ENCODE measurements at places on chromosomes 4 and X.

DNA sequence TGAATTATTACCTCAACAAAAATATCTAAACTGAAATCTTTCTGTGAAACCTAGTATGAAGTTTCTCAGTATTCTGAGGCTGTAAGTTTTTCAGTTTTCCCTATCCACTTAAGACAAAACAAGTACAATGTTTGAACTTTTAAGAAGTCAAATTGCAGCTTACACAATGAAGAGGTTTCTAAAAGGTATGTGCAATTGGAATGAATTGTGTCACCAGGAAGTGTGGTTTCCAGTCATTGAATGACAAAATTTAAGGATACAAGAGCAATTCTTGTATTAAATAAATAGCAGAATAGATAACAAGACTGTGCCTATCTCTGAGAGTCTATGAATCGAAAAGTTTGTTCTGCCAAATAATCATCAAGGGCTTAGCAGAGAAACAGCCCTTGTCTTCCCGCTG, 207.3 kb downstream of the ANKRD50 start:
- DNase-seq: no peak
- no peak overlapping the region for H3K27ac ChIP-seq
- no peaks in the 10 kb centered on the region for H3K27me3 ChIP-seq
- no peaks in the 10 kb centered on the region for H3K36me3 ChIP-seq
- H3K4me3 ChIP-seq: no peak overlapping the region

DNA sequence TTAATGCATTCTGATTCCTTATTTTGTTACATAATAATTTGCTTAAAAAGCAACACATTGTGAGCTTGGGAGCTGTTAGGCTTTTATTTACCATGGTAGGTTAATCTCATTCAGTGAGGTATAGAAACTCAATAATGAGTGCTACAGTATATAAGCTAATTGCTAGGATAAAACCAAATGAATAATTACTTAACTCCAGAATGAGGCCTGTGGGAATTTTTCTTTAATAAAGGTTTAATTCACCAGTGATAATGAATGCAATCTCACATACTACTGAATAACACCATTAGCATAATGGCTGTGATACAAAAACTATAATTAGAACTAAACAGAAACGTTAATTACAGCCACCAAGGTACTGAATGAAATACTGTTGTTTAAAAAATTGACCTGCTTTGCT, 326.3 kb downstream of the IQCM start:
- H3K27me3 ChIP-seq: no peaks in the 10 kb centered on the region
- no peak overlapping the region for H3K27ac ChIP-seq
- no peak for DNase-seq
- H3K4me3 ChIP-seq: no peak overlapping the region
- H3K36me3 ChIP-seq: no peaks in the 10 kb centered on the region

DNA sequence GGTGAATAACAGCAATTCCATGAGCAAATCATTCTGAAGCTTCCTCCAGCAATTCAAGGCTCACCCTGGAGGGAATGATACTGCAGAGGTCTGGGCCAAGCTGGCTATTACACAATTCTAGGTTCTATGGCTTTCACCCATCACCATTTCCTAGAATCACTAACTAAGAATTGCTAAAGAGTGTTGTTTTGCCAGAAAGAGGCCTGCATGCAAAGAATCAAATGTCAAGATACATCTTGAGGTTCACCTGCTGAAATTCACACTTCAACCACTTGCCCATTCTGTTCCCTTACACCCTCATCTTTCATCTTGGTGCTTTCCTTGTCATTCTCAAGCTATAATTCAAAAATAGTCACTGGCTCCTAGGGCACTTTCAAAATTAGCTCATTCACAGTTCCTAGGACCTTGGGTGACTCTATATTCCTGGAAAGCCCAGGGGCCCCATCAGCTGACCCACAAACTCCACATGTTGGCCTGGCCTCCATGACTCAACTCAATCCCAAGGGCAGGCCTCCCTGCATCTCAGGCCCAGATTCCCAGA, 7.0 kb downstream of the APBB2 start:
- H3K36me3 ChIP-seq: no peaks in the 10 kb centered on the region
- no peak overlapping the region for H3K27ac ChIP-seq
- DNase-seq: no peak
- no peaks in the 10 kb centered on the region for H3K4me1 ChIP-seq
- H3K27me3 ChIP-seq: peaks cover 10% of the 10 kb centered on the region

DNA sequence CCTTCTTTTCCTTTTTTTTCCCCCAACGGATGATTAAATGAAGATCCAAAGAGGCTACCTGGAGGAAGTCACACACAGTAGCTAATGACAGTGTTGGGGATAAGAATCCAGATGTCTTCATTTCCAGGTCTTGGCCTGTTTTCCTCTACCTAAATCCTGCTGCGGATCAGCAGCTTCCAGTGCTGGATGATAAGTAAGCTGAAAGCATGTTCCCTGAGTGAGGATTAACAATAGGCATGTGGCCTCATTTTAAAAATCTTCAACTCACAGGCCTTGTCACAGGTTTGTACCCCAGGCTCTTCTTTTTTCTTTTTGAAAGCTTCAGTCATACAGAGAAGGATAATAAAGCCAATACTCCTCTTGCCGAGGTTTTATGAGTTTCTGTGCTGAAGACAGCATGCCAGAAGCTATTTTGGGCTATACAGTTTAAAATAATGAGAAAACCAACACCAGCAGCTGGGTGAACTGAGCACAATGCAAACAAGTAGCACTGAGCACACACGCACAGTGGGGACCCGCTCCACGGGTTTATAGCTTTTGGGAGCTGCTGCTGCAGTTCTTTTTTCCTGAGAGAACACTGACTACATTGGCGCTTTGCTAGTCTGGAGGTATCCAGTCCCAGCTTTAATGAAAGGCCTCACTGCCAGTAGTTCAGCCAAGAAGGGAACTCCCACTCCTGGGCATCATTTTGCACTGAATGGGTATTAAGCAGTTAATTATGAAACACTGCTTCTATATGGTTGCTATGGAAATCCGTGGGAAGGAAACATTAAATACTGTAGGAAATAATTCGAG, 184.2 kb upstream of the CTSO start:
- H3K4me1 ChIP-seq: no peaks in the 10 kb centered on the region
- no peaks in the 10 kb centered on the region for H3K36me3 ChIP-seq
- H3K27ac ChIP-seq: no peak overlapping the region
- H3K4me3 ChIP-seq: no peak overlapping the region
- no peaks in the 10 kb centered on the region for H3K27me3 ChIP-seq

- no peak within 1 kb of the TSS for H3K27ac ChIP-seq
- DNase-seq: no peak
- peaks cover 6% of the 10 kb centered on the region for H3K4me1 ChIP-seq
- no peaks in the 10 kb centered on the region for H3K36me3 ChIP-seq
These were observed at the start of gene SMIM43 for GRCh38 chr4:121764702-121765367. SMIM43 (minus strand) TSS chr4:121765164; CDS start chr4:121765105, 59 bp downstream.

GRCh38 chrX:121333942-121334341, 286.5 kb downstream of the GLUD2 start:
- no peaks in the 10 kb centered on the region for H3K36me3 ChIP-seq
- H3K4me3 ChIP-seq: no peak overlapping the region
- H3K27ac ChIP-seq: no peak overlapping the region
- H3K27me3 ChIP-seq: no peaks in the 10 kb centered on the region
- no peaks in the 10 kb centered on the region for H3K4me1 ChIP-seq

DNA sequence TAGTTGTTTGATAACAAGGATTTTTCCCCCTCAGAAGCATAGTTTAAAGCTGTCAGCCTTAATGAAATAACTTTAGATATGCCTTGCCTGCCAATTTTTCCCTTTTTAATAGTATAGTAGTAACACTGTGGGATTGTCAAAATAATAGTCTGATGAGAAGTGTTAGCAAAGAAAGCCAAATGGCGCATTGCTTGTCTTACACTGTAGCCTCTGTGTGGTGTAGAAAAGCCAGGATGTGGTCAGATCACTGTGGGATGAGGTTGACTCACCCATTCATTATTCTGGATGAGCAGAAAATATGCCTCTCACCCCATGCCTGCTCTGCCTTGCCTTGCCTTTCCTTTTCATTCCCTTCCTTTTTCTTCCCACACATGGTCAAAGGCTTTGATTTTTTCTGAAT, 257.8 kb upstream of the NRK start:
- H3K27me3 ChIP-seq: no peaks in the 10 kb centered on the region
- no peaks in the 10 kb centered on the region for H3K36me3 ChIP-seq
- H3K4me3 ChIP-seq: no peak overlapping the region
- H3K27ac ChIP-seq: no peak overlapping the region
- no peaks in the 10 kb centered on the region for H3K4me1 ChIP-seq

GRCh38 chrX:152165033-152165743, 26.8 kb upstream of the MAGEA10 start:
- no peaks in the 10 kb centered on the region for H3K4me1 ChIP-seq
- no peaks in the 10 kb centered on the region for H3K36me3 ChIP-seq
- no peak for DNase-seq
- H3K4me3 ChIP-seq: no peak overlapping the region
- H3K27me3 ChIP-seq: no peaks in the 10 kb centered on the region

GRCh38 chr4:119783189-119783983, 154.8 kb upstream of the PDE5A start:
- H3K27ac ChIP-seq: no peak overlapping the region
- H3K4me3 ChIP-seq: no peak overlapping the region
- H3K4me1 ChIP-seq: no peaks in the 10 kb centered on the region

GRCh38 chrX:97234471-97235081, 350.9 kb downstream of the RPA4 start:
- H3K36me3 ChIP-seq: peaks cover 7% of the 10 kb centered on the region
- DNase-seq: no peak
- no peak overlapping the region for H3K27ac ChIP-seq
- H3K4me3 ChIP-seq: no peak overlapping the region
- no peaks in the 10 kb centered on the region for H3K27me3 ChIP-seq

DNA sequence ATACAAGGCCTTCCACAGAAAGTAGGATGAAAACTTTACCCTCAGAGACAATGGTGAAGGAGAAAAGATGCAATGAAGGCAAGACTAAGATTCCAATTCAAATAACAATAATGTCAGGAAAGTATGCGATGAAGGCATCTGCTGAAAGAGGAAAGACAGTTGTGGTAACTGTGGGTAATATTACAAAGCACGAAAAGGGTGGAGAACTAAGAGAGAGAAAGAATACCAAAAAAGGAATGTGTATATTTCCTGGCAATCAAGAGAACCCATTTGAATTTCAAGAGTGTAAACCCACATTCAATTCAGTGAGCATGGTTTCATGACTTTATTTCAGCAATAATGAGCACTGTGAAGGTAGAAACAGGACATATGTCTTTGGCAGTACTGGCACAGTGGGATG, 225.5 kb downstream of the PALLD start:
- peaks cover 12% of the 10 kb centered on the region for H3K27me3 ChIP-seq
- H3K36me3 ChIP-seq: no peaks in the 10 kb centered on the region
- DNase-seq: no peak
- H3K27ac ChIP-seq: no peak overlapping the region
- peaks cover 2% of the 10 kb centered on the region for H3K4me1 ChIP-seq

DNA sequence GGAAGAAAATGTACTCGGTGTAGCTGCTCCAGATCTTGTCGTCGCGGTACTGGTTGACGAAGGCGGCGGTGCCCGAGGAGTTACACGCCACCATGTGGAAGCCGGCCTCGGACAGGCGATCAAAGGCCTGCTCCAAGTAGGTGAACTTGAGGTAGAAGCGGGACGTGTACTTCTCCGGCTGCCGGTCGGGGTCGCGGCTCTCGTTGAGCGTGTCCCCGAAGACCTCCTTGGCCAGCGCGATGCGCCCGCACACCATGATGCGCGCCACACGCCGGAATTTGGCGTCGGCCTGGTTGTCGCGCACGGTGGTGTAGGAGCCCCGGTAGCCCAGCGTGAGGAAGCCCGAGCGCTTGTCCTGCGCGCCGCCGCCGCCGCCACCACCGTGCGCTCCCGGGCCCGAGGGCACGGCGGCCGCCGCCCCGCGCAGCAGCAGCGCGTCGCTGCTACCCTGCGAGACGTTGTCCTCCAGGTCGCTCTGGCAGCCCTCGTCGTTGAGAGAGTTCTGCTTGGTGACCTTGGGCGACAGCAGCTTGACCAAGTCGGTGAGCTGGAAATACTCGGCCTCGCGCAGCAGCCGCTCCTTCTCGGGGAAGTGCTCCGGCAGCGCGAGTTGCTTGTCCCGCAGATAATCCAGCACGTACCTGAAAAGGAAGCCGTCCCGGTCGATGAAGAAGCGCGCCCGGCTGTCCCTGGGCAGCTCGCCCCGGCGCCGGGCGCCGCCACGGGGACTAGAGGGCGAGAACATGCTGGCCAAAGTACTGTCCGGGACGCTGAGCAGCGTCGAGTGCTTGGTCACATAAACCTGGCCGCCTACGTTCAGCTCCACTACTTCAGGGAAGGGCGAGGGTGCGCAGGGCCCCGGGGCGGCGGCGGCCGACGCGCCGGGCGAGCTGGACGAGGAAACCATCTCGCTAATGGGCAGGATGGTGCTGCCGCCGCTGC, 775 bp downstream of the KCTD8 start:
- no peaks in the 10 kb centered on the region for H3K36me3 ChIP-seq
- no peak overlapping the region for H3K4me3 ChIP-seq
- no peak for DNase-seq
- H3K4me1 ChIP-seq: peaks cover 4% of the 10 kb centered on the region

DNA sequence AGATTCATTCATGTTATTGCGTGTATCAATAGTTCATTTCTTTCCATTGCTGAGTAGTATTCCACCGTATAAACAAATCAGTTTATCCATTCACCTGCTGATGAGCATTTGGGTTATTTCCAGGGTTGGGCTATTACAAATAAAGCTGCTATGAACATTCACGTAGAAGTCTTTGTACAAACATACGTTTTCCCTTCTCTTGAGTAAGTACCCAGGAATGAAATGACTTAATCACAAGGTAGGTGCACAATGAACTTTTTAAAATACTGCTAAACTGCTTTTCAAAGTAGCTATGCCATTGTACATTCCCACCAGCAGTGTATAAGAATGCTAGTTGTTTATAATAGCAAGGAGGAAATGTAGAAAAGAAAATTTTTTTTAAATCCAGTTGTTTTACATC, 35.9 kb downstream of the SYTL4 start:
- H3K27ac ChIP-seq: no peak overlapping the region
- H3K4me1 ChIP-seq: peaks cover 2% of the 10 kb centered on the region
- H3K4me3 ChIP-seq: no peak overlapping the region

- no peaks in the 10 kb centered on the region for H3K36me3 ChIP-seq
- H3K27me3 ChIP-seq: no peaks in the 10 kb centered on the region
- H3K4me1 ChIP-seq: no peaks in the 10 kb centered on the region
- DNase-seq: no peak
- no peak overlapping the region for H3K27ac ChIP-seq
These were observed 42.9 kb downstream of the USP26 start for GRCh38 chrX:133053861-133054598.

GRCh38 chr4:73777612-73778011, 37.2 kb downstream of the CXCL8 start:
- H3K27me3 ChIP-seq: peaks cover 4% of the 10 kb centered on the region
- DNase-seq: no peak
- no peaks in the 10 kb centered on the region for H3K36me3 ChIP-seq
- no peak overlapping the region for H3K27ac ChIP-seq

GRCh38 chrX:69074726-69075125, 90.5 kb downstream of the PJA1 start:
- H3K36me3 ChIP-seq: no peaks in the 10 kb centered on the region
- no peak for DNase-seq
- H3K27ac ChIP-seq: no peak overlapping the region
- H3K4me3 ChIP-seq: no peak overlapping the region
- H3K27me3 ChIP-seq: no peaks in the 10 kb centered on the region

DNA sequence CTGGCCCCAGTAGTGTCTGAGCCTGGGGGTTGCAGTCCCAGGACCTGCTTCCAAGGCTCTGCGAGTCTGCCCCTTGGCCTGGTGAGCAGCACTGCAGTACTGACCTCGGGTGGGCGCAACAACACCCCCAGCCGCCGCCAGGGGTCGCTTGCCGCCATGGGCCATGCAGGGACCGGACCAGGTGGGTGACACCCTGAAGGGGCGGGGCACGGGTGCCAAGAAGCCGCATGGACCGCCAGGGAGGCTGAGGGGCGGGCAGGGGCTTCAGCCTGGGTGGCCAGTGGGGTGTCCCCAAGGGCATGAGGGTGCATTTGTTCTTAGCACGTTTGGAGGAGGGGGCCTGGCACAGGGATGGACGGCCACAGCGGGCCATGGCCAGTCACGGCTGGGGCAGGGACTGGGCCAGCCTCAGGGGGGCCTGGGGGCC, 25.0 kb downstream of the TACC3 start:
- no peak overlapping the region for H3K27ac ChIP-seq
- peaks cover 4% of the 10 kb centered on the region for H3K27me3 ChIP-seq
